ENCODE measurements at places on chromosomes 5 and 9.

GRCh38 chr9:90368928-90369327 is 273.7 kb downstream of the DIRAS2 start:
- DNase-seq: no peak

DNA sequence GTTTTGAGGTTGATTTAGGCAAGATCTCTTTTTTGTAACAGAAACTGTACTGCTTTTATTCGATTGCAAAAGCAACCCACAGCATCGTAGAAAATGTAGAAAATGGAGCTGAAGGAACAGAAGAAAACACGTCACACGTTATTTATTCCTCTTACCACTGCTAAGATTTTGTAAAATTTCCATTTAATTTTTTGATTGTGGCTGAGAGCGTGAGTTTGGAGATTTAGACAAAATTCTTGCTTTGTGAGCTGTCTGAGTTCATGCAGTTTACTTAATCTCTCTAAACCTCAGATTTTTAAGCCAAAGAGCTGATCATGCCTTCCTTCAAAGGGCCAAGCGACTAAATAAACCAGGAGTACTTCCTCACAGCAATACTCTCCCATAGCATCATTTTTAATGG is 24.8 kb downstream of the DPYSL3 start:
- no peak for DNase-seq

- DNase-seq: no peak
These were observed 392.2 kb downstream of the PDE4D start for GRCh38 chr5:59501316-59501715.

GRCh38 chr5:114948986-114949621 is 220.6 kb downstream of the TRIM36 start:
- DNase-seq: no peak

- no peak for DNase-seq
These were observed 56.7 kb upstream of the SLC44A1 start for GRCh38 chr9:105187781-105188180.

DNA sequence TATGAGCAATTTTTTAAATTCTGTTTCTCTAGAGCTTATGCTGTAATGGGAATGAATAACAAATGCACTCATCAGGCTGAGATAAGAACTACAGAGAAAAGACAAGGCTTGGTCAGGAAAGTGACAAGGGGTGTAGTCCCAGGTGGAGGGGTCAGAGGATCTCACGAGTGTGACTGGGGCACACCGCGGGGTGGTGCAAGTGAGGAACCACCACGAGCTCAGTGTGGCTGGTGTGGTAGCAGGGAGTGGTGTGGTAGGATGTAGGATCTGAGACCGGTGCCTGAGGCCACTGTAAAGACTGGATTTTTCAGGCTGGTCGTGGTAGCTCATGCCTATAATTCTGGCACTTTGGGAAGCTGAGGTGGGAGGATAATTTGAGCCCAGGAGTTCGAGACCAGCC is 9.0 kb downstream of the ANXA6 start:
- DNase-seq: no peak

DNA sequence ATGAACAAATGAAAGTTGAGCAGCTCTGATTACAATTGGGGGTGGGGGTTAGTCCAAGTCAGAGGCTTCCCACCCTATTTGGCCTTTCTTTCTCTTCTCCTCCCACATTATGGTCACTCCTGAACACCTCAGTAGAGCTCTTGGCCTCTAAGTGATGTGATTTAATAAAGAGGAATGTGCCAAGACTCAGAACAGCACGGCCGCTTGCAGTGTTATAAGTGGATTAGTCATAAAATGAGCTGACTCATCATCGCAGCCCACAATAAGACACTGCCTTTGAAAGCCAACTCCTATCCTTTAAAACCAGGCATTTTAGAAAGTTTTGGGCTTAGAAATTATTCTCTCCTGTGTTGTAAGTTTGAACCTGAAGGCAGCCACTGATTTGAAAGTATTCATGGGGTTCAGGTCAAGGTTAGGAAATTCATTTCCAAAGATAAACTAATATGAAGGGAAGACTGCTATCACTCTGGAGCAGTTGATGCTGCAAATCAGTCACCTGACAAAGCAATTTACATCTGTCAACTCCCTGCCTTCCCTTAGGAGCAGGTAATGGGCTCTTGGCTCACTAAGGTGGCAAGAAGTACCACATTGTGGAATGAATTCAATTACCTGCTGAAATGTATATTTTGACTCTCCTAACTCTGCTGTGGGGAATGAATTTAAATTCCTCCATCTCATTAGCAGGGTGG is 283.6 kb upstream of the NMUR2 start:
- DNase-seq: no peak

- no peak for DNase-seq
These were observed 187.6 kb upstream of the TNC start for GRCh38 chr9:115305543-115305942.

DNA sequence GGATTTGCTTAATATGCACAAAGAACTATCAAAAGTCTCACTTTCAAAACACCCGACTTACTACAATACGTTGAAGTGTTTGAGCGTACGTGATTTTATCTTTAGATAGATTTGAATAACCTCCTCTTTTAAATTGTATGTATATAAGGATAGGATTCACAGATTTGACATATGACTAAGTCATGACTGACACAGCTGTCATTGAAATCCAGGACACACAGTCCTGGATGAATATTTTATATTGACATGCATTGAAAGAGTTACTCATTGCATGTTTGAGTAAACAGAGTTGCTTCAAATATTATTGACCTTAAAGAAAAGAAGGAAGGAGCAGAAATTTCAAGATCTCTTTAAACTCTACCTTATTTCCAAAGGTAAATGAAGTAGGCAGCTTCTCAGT is 3.3 kb downstream of the MUSK start:
- no peak for DNase-seq

GRCh38 chr5:80355686-80356085 is 35.9 kb downstream of the SPZ1 start:
- no peak for DNase-seq

GRCh38 chr5:95178046-95178651 is 106.7 kb downstream of the MCTP1 start:
- DNase-seq: no peak

DNA sequence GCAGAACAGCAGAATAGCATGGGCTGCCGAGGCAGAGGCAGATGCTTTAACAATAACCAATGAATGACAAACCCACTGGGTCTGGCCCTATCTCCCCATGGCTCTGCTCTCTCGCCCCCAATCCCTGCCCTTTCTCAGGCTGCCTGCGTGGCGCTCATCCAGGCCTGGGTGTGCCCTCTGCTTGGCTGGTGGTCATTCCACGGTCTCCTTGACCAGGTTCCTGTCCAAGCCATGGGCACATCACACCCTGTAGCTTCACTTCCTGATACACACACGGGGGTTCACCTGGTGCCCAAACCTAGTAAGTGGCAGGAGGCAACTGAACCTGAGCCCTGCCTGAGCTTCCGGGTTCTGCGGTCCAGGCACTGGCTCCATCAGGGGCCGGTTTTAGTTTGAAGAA is 87.6 kb downstream of the DAP start:
- no peak for DNase-seq

DNA sequence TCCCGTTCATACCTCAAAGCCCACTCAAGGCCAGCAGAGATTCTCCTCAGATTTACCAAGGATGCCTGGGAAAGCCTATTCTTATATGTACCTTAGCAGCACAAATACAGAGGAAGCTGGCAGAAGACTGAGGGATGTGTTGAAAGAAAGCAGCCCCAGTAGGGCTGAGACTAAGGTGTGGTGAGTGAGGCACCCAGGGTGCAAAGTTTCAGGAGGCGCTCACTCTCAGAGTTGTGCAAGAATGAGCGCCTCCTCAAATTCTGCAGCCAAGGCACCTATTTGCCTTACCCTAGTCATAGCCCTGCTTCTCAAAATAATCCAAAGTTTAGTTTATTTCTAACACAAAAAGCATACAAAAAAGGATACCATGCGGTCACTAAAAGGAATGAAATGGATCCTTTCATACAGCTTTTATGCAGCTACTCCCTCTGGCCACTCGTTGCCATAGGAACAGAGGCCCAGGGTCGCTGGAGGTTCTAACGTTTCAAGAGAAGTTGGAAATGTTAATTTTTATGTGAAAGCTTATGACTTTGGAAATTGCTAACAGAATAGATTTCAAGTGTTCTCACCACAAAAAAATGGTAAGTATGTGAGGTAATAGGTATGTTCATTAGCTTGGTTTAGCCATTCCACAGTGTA is 79.7 kb upstream of the SMIM23 start:
- DNase-seq: no peak

DNA sequence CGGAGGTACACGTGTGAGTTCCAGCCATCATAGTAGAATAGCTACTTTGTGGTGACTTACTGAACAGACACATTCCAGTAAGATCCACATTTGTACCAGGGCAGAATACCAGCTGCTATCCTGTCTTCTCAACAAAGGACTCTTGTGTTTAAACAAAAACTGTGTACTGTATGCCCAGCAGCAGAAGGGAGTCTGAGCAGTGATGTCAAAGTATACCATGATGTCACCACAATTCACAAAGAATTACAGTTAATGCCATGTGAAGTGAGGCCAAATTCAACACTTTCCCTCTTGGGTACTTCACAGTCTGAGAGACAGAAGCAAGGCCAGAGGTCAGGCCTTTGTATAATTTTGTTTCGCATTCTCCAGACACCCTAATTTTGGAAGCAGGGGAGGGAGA is 137.0 kb downstream of the ADAMTSL1 start:
- no peak for DNase-seq

DNA sequence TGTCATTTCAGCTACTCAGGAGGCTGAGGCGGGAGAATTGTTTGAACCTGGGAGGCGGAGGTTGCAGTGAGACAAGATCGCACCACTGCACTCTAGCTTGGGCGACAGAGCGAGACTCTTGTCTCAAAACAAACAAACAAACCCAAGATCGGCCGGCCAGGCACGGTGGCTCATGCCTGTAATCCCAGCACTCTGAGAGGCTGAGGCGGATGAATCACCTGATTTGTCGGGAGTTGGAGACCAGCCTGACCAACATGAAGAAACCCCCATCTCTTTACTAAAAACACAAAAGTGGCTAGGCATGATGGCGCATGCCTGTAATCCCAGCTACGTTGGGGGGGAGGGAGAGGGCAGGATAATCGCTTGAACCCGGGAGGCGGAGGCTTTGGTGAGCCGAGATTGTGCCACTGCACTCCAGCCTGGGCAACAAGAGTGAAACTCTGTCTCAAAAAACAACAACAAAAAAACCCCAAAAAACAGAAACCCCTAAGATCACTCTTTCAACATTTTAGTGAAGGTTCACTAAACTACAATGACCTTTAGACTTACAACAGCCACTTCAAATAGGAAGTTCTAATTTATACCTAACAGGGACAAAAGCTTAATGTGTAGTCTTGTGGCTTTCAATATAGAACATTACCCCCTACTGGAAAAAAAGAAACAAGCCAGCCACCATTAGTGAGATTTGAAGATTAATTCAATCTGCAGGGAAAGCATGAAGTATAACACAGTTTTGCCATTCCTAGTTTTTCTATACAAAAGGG is 7.0 kb downstream of the HSPA9 start:
- DNase-seq: no peak

- no peak for DNase-seq
These were observed 12.9 kb downstream of the HAVCR1 start for GRCh38 chr5:157046041-157046440.

DNA sequence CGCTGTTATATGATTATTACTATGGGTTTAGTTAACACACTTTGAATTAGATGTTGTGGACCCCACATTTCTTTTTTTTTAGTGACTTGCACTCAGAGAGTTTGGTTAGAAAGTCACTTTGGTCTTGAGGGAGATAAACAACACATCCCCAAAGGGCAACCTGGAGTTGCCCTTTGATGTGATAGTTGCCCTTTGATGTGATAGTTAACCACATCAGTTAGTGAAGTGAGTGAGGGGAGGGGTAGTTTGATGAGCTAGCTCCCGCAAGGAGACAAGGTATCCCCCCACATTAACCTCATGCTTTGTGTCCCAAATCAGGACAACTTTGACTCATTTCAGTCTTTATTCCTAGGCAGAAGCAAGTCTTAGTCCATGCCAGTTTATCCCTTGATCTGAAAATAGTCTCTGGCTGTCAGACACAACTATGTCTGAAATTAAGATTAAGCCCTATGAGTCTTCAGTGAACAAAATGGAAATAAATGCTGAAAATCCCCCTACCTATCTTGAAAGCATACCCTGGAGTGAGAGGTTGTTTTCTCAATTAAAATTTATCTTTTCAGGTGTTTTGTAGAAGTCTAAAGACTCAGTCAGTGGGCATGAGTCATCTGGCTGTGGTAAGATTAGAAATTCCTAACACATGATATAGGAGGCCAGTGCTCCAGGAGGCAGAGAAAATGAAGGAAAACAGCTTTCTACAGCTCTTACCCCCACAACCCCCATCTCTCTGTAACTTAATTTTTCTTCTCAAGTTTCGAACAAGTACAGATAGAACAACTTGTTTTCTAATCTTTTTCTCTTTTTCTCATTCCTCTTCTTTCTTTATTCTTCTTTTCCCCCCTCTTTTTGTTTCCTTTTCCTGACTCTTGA is 208.9 kb upstream of the DMRTA1 start:
- DNase-seq: no peak

- no peak for DNase-seq
These were observed 89.4 kb downstream of the OTULIN start for GRCh38 chr5:14753947-14754346.

DNA sequence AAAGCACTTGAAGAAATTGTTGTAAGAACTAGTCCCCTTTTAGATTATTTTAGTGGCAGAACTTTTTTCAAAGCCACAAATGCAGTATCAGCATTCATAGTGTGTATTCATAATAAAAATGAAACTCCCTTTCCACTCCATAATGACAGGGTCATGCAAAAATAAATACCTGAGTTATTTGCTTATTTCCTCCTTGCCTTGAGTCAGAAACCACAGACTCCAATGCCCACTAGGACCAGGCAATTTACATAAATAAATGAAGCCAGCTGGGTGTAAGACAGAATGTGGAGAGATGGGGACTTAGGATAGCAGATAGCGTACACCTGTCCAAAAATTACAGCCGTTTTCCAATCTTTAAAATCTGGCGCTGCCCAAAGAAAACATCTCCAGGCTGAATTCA is 417.8 kb downstream of the TMEM161B start:
- DNase-seq: no peak

DNA sequence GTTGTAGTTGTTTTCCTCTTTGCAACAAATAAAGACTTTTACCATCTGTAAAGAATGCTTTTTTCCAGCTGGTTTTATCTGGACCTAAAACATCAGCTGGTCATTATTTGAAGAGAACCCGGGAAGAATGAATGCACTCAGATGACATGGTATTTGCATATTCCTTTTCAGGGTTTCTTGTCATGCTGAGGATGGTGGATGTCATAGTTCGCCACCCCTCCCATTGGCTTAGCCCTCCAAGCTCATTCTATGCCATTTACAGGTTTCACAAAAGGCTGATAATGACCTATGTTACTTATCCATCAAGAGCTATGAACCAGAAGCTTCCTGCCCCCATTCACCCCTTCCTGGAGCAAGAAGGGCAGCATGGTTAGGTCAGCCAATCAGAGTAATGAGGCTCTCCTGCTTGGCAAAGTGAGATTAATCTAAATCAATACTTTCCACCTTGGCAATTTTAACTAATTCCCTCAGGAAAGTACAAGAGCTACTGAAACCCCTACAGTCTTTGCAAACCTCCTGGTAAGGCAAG is 440.5 kb upstream of the TLE4 start:
- DNase-seq: no peak

- no peak for DNase-seq
These were observed 50.2 kb upstream of the ZFAND5 start for GRCh38 chr9:72415163-72415562.
